Left kidney (tissue), 8 donors: ENCODE measurements at places on chromosomes 13 and 19. TPM values are rescaled to one million over a fixed set of nuclear protein-coding genes. Genes with fewer than 3 reads are reported as not detected.

The SERPINE3 gene
- 0.95 TPM for polyA plus RNA-seq

The FBN3 gene
- polyA plus RNA-seq, result 59.0 TPM

The IL11 gene
- 1.4 TPM for polyA plus RNA-seq

The TRAPPC6A gene
- 24.5 TPM for polyA plus RNA-seq

The C1QTNF9 gene
- 0.38 TPM for polyA plus RNA-seq

The IL12RB1 gene
- 0.28 TPM for polyA plus RNA-seq

The TINCR gene
- polyA plus RNA-seq, result 0.63 TPM

DNA sequence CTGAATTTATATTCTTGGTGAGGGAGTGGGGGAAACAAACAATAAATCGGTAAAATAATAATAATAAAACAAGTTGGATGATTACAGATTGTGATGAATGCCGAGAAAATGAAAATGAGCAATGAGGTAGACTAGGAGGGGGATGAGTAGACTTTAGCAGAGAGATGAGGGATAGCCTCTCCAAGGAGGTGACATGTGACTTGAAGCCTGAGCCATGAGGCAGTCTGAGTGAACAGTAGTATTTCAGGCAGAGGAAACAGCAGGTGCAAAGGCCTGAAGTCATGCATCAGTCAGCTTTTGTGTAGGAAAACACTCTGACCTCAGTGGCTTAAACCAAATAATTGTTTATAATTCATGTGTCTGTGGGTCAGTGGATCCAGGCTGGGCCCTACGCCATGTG, 4.6 kb downstream of the ZNF135 start:
- no peak for DNase-seq

- no peak for DNase-seq
Observed at GRCh38 chr13:29902632-29903305, 52.4 kb upstream of the UBL3 start.

DNA sequence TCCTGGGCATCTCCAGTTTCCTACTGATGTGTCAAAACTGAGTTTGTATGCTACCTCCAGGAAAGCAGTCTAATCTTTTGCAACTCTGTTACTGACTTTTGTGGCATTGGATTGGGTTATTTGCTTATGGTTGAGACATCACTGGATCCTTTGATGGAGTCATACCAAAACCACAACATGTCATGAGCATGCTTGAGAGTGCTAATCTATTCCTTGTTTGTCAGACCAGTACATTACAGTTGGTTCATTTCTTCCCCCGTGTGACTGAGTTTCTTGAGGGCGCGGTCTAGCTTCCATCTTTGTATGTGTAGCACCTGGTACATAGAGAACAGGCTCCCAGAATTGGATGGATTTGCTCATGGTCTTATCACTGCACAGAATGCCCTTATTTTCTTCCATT, 43.2 kb downstream of the SUGT1 start:
- DNase-seq, result no peak

- no peak for DNase-seq
Observed at GRCh38 chr13:94822356-94822755, 110.0 kb upstream of the SOX21 start.

GRCh38 chr19:3404324-3405260, 38.2 kb downstream of the NFIC start:
- DNase-seq, result peak; percentile 64

DNA sequence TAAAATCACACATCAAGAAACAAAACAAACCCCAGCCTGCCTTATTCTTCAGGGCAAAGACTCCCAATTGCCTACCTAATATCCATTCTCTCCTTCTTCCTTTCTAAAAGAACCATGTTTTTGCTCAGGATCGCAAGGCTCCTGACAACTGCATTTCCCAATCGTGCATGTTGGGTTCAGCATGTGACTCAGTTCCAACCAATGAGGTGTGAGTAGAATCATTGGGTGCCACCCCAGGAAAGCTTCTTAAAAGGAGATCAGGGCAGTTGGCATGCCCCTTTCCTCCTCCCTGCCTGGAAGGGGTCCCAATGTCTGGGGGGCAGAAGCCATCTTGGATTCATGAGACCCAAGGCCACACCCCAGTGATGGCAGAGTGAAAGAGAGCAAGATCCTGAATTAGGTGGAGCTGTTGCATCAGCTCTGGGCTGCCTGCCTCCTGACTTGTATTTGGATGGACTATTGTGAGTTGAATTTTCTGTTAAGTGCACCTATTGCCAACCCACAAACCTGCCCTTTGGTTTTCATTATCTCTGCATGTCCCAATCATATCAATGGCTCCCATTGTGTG, 26.0 kb upstream of the UBAC2 start:
- no peak for DNase-seq

GRCh38 chr19:31350033-31350692, 927 bp upstream of the TSHZ3 start:
- no peak for DNase-seq

DNA sequence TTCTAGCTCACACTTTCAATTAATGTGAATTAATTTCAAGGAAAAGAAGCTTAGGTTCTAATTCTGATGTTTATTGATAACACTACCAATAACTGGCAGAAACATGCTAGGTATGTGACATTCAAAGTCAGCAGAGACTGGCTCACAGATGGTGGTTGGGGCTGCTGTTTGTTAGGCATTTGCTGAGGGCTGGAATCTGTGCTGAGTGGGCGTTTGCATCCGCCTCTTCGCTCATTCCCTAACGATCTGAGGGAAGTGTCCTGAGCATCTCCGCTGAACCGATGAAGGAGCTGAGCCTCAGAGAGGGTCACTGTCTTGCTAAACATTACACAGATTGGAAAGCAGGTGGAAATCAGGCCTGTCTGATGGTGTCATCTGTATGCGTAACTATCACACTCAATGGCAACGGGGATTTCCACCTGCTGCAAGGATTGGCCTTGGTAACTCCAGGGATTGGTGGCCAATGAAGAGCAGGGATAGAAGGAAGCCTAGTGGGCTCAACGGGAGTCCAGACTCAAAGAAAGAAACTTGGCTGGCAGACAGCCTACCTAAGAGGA, 338.9 kb downstream of the TEX29 start:
- no peak for DNase-seq

- DNase-seq, result peak; percentile 79
Observed at GRCh38 chr19:11535792-11536595, 2.7 kb upstream of the CNN1 start.

DNA sequence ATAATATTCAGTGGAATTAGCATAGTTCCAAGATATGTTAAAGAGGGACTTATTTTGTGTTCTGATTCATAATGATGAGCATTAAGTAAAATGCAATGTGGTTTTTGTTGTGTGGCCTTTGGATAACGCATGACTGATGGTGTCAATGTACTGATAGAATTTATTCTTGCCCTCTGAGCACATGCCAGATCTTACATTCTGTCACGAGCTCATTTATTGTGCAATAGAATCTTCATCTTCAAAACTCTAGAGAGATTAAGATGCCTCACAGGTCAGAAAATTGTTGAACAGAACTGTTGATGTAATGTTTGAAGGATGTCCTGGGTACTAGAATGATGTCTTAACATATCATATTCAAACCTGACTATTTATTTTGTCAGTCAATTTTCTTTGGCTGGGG, 148.0 kb upstream of the HTR2A start:
- no peak for DNase-seq
